ENCODE measurements at places on chromosomes 3 and 15.

GRCh38 chr3:33096093-33096868 is 665 bp downstream of the GLB1 start:
- no peak for DNase-seq

GRCh38 chr3:48112813-48113212 is 75.4 kb downstream of the CDC25A start:
- DNase-seq = no peak

GRCh38 chr3:23650371-23651140 is 155.2 kb upstream of the UBE2E1 start:
- no peak for DNase-seq

- DNase-seq = no peak
Observed at GRCh38 chr3:29338377-29338776, 57.5 kb downstream of the RBMS3 start.

GRCh38 chr3:56885879-56886278 is 84.1 kb upstream of the ARHGEF3 start:
- no peak for DNase-seq

DNA sequence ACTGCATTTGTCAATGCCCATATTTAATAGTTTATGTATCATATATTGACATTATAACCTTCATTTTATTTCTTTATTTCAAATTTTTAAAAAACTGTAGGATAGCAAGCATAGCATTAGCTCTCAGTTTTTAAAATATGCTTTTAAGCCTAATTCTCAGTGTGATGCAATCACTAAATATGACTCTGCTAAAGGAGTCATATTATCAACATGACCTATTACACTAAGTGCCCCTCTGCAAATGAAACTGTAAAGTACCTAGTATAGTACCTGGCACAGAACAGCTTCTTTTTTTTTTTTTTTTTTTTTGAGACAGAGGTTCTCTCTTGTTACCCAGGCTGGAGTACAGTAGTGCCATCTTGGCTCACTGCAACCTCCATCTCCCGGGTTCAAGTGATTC is 179.4 kb upstream of the CGNL1 start:
- no peak for DNase-seq

GRCh38 chr3:133293397-133294110 is 106.3 kb upstream of the BFSP2 start:
- no peak for DNase-seq

DNA sequence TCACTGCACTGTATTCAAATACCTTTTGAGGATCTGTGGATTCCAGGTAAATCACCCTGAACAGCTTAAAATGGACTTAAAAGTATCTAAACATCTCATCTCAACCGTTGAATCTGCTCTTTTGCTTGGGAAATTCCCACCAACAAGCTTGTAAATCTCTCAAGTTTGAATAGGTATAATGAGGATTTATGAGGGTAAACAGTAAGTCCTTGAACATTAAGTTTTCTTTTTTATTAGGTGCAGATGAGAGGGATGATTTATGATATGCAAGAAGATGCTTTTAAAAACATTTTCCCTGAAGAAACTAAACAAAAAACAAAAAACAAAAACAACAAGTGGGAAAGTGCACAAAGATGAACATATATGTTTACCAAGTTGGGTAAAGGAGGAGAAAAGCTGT is 290.6 kb downstream of the ROBO1 start:
- DNase-seq = no peak

GRCh38 chr3:109728861-109729494 is 391.6 kb upstream of the DPPA4 start:
- no peak for DNase-seq

- DNase-seq = no peak
Observed at GRCh38 chr3:192843723-192844485, 73.8 kb downstream of the MB21D2 start.

DNA sequence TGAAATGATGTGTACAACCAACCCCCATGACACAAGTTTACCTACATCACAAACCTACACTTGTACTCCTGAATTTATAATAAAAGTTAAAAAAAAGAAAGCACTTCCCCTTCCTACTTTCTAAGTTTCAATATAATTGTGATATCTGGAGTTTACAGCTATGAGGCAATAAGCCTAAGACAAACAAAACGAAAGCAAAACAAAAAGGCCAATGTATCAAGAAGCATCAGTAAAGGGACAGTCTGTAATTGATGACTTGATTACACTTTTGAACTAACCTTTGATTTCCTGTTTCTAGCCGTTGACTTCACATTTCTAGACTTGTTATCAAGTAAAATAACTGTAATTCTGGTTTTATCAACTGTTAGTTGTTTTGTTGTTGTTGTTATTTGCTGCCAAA is 187.5 kb upstream of the CNTN3 start:
- no peak for DNase-seq

DNA sequence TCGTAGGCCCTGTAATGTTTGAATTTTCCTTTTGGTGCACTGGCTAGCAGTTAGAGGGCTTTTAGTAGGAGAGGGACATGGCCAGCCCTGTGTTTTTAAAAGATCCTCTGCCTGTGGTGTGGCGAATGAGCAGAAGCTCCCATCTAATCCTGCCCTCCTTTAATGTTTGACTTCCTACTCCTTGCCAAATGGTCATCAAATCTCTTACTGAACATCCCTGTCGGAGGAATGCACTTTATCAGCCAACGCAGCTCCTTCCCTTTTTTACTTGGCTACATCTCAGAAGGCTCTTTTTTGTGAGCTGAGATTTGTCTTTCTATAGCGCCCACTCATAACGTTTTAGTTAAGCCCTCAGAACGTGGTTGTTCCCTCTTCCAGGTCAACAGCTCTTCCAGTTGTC is 44.8 kb downstream of the MAP2K5 start:
- no peak for DNase-seq

- no peak for DNase-seq
Observed at GRCh38 chr15:98712845-98713584, 64.7 kb downstream of the IGF1R start.

GRCh38 chr3:113625834-113626233 is 70.6 kb downstream of the USF3 start:
- DNase-seq = no peak

DNA sequence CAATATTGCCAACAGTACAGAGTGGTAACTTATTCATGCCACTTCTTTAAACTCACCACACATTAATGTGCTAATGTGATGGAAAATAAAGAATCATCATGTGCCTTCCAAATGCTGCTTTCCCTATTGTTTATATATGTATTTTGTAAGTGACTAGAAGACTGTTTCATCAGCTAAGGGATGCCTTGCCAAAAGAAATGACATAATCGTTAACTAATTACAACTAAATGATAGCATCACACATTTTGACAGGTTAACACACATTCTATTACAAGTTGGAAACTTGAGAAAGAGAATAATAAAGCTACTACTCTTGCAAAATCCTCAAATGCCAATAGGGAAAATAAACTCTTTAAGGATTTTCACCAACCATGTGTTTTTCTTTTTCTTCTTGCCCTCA is 329.9 kb upstream of the AGTR1 start:
- DNase-seq = no peak

DNA sequence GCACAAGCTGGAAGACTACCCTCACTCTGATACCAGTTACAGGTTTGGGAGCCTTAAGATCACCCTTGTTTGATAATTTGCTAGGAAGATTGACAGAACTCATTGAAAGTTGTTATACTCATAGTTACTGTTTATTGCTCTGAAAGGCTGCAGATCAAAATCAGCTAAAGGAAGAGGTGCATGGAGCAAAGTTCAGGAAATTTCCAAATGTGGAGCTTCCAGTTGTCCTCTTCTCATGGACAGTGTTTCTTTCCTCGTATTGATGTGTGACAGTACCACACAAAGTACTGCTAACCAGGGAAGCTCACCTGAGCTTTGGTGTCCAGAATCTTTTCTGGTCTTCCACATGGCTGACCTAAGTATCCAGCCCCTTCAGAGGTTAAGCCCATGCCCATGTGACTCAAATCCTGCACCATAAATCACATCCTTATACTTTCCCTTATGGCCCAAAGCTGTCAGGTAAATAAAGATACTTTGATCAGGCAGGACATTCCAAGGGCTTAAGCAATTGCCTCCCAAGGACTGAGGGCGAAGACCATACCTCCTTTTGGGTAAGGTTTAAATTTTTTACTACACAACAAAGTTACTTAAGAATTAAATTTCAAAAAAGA is 93.1 kb upstream of the ZBED2 start:
- no peak for DNase-seq

DNA sequence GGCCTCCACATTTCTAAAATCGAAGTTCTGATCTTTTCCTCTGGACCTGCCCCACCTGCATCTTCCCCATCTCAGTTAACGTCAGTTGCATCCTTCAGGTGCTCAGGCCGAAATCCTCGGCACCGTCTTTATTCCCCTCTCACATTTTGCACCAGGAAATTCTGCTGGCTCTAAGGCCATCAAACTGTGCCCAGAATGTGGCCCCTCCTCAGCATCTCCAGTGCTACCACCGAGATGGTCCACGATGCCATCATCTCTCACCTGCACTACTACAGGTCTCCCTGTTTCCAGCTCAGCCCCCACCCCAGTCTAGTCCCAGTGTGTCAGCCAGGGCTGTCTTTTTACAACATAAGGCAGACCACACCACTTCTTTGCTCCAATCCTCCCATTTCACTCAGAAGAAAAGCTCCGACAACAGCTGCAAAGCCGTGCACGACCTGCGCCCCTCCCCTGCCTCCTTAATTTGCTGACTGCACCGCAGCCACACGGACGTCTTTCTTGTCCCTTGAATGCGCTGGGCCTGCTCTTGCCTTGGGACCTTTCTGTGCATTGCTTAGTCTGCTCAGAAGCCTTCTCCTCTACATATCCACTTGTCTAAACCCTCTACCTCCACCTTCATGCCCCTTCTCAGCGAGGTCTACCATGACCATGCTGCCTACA is 14.4 kb downstream of the MUC20 start:
- DNase-seq = no peak

GRCh38 chr15:95558131-95558530 is 772.4 kb upstream of the NR2F2 start:
- no peak for DNase-seq

- no peak for DNase-seq
Observed at GRCh38 chr3:64825404-64826120, 137.8 kb upstream of the ADAMTS9 start.

- DNase-seq = no peak
Observed at GRCh38 chr3:43915546-43915945, 224.8 kb downstream of the ABHD5 start.

GRCh38 chr3:134885877-134886621 is 91.0 kb downstream of the EPHB1 start:
- DNase-seq = no peak

DNA sequence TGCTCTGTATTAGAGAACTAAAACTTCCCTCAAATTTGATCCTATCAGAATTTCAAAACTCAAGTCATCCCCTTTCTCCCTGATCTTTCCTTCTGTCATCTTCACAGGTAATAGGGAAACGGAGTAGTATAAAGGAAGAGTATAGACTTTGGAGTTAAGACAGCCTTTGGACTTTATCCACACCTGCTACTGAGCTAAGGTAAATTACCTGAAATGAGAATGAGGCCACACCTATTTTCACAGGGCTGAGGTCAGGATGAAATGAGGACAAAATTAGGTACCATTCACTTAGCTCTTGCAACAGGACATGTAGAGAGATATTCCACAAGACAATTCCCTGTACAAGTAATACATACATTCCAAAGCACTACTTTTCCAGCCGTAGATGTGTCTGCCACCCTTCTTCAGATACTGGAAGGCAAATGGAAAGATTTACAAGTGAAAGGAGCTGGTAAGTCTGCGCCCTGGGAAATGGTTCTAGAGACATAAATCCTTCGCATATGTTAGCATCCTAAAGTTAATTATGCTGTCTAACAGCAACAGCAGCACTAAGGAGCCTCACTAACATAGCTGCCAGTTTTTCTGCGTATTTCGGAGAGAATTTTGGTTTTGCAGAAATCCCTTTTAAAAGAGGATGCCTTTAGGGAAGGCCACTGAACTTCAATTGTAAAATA is 461.8 kb downstream of the SHQ1 start:
- DNase-seq = no peak

GRCh38 chr3:30084316-30084715 is 522.1 kb upstream of the TGFBR2 start:
- no peak for DNase-seq

- no peak for DNase-seq
Observed at GRCh38 chr15:45129651-45130129, at the start of the genes DUOX1 and DUOXA1. TSS of gene DUOX1 (plus strand) at chr15:45129994. CDS start at chr15:45131967, 1,973 bp downstream. TSS of gene DUOXA1 (minus strand) at chr15:45129879. CDS start at chr15:45123014, 6,865 bp downstream.

DNA sequence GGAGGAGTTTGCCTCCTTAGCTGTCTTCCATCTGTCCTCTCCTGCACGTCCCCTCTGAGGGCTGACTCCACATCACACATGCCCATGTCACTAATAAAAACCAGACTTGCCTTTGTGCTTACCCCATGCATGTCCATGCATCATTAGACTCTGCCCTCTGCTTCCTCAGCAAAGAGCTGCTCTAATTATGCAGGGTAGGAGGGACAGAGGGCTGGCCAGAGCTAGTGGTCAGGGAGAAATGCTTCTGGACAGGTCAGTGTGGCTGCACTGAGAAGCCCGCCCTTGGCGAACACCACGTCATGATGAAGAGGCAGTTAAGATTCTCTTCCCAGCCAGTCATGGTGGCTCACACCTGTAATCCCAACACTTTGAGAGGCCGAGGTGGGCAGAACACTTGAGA is 8.9 kb downstream of the CA12 start:
- DNase-seq = no peak
